Pancreas (tissue), 10 donors: ENCODE measurements at places on chromosomes 11 and 22. TPM values are rescaled to one million over a fixed set of nuclear protein-coding genes. Genes with fewer than 3 reads are reported as not detected.

GRCh38 chr11:68314203-68315170, 2.1 kb downstream of the LRP5 start:
- no peaks in the 10 kb centered on the region for H3K27me3 ChIP-seq
- H3K4me1 ChIP-seq, result no peaks in the 10 kb centered on the region
- peak overlapping the region; percentile 53 for H3K4me3 ChIP-seq
- no peaks in the 10 kb centered on the region for H3K36me3 ChIP-seq
- no peak for DNase-seq

The CADM1 gene
- total RNA-seq, result 13.1 TPM

The SLC43A3 gene
- total RNA-seq, result 10.7 TPM

DNA sequence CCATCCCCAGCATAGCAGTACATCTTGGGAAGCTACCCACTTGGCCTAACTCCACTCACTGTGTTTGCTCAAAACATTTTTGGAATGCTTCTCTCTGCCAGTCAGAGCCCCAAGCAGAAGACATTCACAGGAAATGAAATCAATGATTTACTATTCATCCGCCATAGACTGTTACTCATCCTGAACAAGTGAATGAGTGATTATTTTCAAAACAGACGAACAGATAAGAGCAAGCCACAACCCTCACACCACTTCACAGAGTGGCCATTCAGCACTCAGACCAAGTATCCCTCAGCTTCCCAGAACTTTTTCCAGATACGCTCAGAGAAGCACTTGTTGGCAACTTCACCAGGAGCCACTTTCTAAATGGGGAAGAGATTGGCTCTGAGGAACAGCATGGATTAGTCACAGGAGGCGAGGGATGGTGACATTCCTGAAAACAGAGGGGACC, 13.0 kb upstream of the UBASH3B start:
- peak; percentile 9 for DNase-seq
- H3K36me3 ChIP-seq, result no peaks in the 10 kb centered on the region
- H3K27me3 ChIP-seq, result no peaks in the 10 kb centered on the region
- no peak overlapping the region for H3K4me3 ChIP-seq
- H3K4me1 ChIP-seq, result no peaks in the 10 kb centered on the region

DNA sequence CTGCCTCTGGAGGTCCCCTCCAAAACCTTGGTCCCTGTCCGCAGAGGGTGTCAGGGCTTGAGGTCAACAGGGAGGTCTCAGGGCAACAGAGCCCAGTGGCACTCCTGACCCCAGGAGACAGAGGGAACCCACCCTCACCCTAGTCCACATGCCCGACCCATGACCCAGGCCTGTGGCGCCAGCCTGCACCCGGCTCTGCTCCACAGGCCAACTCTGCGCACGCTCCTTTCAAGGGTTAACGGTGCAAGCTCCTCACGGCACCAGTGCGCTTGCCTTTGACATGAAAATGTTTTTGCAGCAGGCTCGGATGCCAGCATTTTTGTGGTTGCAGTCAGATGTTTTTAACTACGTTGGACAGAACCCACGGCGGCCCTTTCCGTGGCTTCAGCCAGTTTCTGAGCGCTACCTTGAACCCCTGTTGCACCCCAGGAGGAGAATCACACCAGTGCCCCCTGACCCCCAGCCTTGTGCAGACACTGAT, 68.6 kb downstream of the CDKN1C start:
- DNase-seq, result peak; percentile 28
- no peaks in the 10 kb centered on the region for H3K27me3 ChIP-seq
- H3K36me3 ChIP-seq, result no peaks in the 10 kb centered on the region
- H3K4me3 ChIP-seq, result no peak overlapping the region
- no peaks in the 10 kb centered on the region for H3K4me1 ChIP-seq
